ENCODE measurements at places on chromosomes 4 and X.

DNA sequence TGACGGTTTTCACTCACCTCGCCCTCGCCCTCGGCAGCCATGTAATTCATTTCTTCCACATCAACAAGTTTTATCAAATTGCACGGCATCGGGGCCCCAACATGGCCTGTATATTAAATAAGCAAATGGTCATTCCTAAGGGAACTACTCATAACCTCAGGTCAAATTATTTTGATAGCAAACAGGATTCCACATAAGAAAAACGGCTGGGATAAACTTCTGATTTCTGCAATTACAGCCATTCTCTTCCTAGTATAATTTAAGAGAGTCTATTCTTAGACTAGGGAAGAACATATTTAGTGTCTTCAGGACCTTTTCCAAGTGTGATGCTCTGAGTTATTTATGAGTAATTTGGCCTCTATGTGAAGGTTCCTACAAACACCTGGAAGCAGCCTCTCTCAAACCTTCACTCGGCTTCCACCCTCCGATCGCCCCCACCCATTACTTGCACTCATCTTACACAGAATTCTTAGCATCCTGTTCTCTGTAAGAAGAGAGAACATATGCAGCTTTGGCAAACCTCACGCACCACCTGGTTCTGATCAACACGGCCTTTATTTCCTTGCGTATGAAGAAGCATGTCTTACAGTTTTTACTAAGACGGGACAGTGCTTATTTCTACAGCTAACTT, 29.4 kb upstream of the CENPU start:
- no peak for DNase-seq

- DNase-seq: no peak
Measured at GRCh38 chr4:154658680-154659405, 46.4 kb upstream of the FGG start.

DNA sequence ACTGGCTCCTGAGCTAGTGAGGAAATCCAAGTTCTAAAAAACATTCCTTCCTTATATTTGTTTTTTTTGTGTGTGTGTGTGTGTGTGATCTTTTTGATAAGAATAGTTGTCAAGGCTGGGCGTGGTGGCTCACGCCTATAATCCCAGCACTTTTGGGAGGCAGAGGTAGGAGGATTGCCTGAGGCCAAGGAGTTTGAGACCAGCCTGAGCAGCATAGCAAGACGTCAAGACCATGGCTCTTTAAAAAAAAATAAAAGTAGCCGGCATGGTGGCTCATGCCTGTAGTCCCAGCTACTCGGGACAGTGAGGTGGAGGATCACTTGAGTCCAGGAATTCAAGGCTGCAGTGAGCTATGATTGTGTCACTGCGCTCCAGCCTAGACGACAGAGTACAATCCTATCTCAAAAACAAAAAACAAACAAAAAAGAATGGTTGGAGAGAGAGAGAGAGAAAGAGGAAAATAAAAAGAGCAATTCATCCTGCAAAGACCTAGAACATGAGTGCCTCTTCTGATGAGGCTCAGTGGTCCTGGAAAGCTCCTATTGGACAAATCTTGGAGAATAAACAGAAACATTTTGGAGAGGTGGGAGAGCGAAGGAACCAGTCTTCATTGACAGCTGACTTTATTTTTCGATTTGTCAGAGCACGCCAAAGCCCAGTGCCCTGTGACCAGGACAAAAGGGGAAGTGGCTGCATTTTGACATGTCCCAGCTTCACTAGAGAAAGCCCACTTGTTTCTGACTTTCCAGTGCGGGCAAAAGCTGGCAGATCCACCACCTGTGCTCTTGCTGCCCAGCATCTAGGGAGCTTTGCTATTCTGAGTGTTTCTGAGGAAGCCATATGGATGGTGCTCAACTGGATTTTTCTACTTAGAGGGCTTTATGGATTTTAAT, 244.7 kb downstream of the PALLD start:
- DNase-seq: no peak

DNA sequence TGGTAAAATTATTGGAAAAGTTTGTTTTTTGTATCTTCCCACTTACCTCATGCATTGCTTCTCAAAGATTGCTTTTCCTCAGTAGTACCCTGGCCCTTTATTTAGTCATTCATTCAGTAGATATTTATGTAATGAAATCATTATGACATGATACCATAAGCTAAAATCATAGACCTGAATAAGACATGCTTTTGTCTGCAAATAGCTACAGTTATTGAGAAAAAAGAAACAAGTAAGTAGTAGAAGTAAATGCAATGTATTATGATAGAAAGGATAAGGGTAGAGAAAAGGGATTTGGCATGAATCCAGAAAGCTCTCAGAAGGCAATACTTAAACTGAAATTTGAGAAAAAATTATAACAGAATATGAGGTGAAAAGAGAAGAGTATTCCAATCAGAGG, 352.5 kb downstream of the GPM6A start:
- no peak for DNase-seq

DNA sequence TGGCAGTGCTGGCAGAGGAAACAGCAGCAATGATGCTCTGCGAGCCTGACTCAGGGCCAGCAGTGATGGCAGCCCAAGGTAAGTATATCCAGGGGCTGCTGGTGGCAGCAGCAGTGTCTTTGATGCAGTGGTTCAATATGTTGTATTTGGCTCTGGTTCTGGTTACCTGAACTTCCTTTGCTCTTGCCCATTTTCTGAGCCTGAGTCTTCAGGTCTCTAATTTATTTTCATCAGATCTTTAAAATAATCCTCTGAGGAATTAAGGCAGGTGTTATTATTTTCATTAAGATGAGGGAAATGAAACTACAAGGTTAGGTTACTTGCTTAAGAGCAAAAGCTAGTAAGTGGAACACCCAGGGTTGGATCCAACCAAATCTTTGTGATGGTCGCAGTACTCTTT, 102.8 kb upstream of the BMP2K start:
- DNase-seq: no peak

GRCh38 chr4:122997463-122998101, 75.2 kb upstream of the NUDT6 start:
- DNase-seq: no peak

GRCh38 chr4:169009286-169010124, 550 bp downstream of the CBR4 start:
- DNase-seq: peak; percentile 17

- DNase-seq: no peak
Measured at GRCh38 chr4:13968723-13969122, 341.2 kb upstream of the BOD1L1 start.

DNA sequence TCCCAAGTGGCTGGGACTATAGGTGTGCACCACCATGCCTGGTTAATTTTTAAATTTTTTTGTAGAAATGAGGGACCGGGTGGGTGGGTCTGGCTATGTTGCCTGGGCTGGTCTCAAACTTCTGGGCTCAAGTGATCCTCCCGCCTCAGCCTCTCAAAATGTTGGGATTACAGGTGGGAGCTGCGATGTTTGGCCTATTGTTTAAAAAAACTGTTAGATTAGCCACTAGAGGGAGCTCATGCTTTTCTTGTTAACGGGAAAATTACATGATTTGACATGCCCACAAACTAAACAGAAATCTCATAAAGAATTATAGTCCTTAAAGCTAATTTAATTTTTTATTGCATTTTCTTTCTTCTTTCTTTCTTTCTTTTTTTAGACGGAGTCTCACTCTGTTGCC, 5.0 kb upstream of the SDAD1 start:
- DNase-seq: peak; percentile 38

DNA sequence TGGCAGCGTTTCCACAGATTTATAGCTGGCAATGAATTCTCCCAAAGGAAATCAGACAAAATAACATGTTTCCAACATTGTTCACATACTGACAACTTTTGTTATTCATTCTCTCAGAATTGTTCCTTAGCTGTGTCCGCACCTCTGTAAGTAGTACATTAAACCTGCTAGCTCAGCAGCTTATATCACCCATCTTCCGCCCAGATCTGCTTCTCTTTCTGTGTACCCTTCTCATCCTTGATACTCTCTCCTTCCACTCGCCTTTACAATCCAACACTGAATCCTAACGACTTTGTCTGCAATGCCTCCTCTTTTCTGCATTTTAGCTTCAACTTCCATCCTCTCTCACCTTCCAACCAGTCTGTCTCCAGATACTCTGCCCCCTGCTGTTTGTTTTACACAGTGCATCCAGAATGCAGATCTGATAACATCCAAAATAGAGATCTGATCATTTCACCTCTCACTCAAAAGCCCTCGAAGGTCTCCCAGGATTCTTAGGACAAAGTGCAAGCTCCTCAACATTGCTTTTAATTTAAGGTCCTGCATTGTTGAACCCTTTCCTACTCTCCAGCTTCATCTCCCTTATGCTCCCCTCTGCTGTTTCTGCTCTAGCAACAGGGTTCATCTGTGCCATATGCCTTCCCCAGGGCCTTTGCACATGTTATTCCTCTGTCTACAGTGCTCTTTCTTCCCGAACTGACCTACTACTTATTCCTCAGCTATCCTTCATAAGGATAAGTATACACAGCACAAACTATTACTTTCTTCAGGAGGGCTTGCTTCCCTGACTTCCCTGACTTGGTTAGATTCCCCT, 67.3 kb upstream of the VBP1 start:
- peak; percentile 11 for DNase-seq

DNA sequence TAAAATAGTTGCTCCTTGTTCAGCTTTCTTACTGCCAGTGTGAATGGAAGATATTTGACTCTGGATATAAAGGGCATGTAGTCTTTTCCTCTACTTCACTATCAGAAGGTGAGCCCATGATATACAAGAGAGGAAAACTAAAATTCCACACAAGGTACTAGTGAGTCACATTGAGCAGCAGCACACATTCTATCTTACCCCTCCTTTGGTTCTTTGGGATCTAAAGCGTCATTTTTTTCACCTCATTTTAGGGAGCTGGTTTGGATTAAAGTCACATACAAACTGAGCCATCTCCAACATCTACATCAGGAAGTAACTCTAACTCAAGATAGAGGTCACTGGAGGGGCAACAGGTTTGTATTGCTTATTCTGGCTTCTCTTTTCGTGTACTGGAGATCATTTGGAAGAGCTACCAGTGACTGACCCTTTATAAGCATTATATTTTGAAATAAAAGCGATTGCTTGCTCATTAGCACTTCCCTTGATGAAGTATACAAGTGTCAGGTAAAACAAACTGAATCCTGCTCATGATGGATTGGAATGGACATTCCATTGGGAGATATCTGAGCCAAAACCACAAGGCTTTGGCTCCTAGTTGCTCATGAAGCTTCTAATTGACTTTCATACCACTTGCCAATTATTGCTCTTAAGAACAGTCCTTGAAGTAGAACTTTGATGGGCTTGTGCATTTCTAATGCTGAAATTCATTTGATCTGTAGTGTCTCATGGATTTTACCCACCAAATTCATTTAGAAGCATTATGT, 124.1 kb downstream of the SPCS3 start:
- DNase-seq: no peak

DNA sequence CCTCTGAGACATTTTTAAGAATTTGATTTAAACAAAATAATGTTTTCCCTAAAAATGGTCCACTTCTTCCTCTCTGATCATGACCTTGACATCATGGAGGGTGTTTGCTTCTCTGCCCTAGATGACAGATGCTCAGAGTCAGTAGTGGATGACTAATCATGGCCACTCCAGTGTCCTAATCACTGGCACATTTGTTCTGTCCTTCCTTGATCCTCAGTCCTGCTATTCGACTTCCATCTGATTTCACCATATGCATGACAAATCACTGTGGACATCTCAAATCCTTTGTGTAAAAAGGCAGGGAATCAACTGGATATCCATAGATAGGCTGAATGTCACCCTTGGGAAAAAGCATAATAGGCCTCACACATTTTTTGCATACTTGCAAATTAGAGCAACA, 9.0 kb downstream of the CRMP1 start:
- no peak for DNase-seq

DNA sequence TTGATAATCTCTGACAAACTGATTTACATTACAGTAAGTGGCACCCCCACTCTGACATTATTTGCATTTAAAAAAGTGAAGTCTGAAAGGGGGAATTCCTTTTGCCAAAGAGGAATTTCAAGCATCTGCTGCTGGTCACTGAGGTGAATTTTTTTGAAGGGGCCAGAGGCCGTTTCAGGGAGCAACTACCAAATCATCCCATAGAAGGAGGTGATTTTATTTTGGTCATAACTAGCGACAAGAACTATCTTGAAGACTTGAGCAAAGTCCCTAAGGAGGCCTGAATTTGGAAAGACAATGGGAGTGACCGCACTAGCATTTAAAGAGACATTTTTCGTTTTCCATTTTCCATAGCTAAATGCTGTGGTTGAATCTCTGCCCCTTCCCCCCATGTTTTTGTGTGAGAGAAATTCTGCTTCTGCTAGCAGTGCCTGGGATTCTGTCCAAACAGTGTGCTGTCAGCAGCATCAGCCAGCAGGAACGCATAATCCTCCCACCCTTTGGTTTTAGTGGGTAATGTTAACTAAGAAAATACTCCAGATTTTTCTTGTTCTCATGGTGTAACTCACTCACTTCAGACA, 110.1 kb upstream of the MED14 start:
- DNase-seq: no peak
